ENCODE measurements at places on chromosomes 11 and 22. TPM values are rescaled to one million over a fixed set of nuclear protein-coding genes. Genes with fewer than 3 reads are reported as not detected.

C11orf16 gene
- total RNA-seq: not detected

MS4A4A gene
- 130 TPM for total RNA-seq

DNA sequence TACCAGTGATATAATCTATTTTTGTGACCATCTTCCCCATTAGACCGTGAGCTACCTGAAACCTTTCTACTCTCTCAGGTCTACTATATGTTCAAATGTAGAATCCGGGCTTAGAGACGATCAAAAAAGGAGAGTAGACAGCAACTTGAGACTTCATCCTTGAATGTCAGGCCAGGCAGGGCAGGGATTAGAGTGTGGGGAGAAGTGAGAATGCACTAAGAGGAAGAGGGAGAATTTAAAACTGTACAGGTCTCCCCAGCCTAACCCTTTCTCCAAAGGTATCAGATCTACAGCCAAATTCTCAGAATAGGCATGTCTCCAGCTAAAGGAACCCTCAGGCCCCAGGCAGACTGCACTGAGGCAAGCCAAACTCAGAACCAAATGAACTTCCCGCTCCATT, 935 bp downstream of the LAMTOR1 start:
- DNase-seq: no peak
- H3K4me1 ChIP-seq: peaks cover 59% of the 10 kb centered on the region
- peak overlapping the region; percentile 98 for H3K27ac ChIP-seq

DNA sequence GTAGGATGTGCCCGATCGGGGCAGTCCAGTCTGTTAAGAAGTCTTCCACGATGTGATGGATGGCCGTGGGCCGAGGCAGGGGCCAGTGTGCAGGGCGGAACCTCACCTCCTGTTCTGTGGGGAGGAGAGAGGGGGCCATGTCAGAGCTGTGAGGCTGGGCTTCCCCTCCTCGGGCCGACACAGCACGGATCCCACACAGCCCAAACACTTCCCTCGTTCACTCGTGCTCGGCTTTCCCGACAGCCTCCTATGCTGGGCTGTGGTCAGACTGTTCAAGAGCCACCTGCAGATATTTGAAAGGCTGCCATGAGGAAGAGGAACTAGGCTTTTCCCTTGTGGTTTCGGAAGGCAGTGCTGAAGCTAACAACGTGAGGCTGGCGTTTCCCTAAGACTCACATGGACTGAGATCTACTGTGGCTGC, 12.3 kb upstream of the TXN2 start:
- peak; percentile 84 for DNase-seq
- H3K36me3 ChIP-seq: peaks cover 5% of the 10 kb centered on the region
- H3K27ac ChIP-seq: peak overlapping the region; percentile 39
- peaks cover 7% of the 10 kb centered on the region for H3K4me1 ChIP-seq

GRCh38 chr11:69840371-69841169, 21.4 kb upstream of the FGF3 start:
- no peaks in the 10 kb centered on the region for H3K27me3 ChIP-seq
- H3K27ac ChIP-seq: no peak overlapping the region
- H3K4me1 ChIP-seq: no peaks in the 10 kb centered on the region
- H3K36me3 ChIP-seq: no peaks in the 10 kb centered on the region

GRCh38 chr11:114556135-114556534, 3.5 kb downstream of the NXPE1 start:
- H3K27me3 ChIP-seq: no peaks in the 10 kb centered on the region
- DNase-seq: no peak
- no peak overlapping the region for H3K4me3 ChIP-seq
- no peaks in the 10 kb centered on the region for H3K36me3 ChIP-seq
- H3K27ac ChIP-seq: peak overlapping the region; percentile 16
- no peaks in the 10 kb centered on the region for H3K4me1 ChIP-seq

- H3K27ac ChIP-seq: peak overlapping the region; percentile 14
- H3K27me3 ChIP-seq: no peaks in the 10 kb centered on the region
- peak overlapping the region; percentile 50 for H3K4me3 ChIP-seq
- DNase-seq: no peak
Measured at GRCh38 chr11:65556470-65557279, 1.5 kb downstream of the LTBP3 start.

GRCh38 chr11:124898711-124899110, 1.0 kb upstream of the ROBO4 start:
- peak; percentile 84 for DNase-seq
- no peaks in the 10 kb centered on the region for H3K27me3 ChIP-seq
- H3K27ac ChIP-seq: peak overlapping the region; percentile 86
- H3K4me3 ChIP-seq: no peak overlapping the region
- peaks cover 48% of the 10 kb centered on the region for H3K4me1 ChIP-seq

- no peak for DNase-seq
- no peaks in the 10 kb centered on the region for H3K27me3 ChIP-seq
- no peaks in the 10 kb centered on the region for H3K36me3 ChIP-seq
- no peak overlapping the region for H3K27ac ChIP-seq
- H3K4me3 ChIP-seq: no peak overlapping the region
Measured at GRCh38 chr11:20089367-20089766, 70.9 kb downstream of the DBX1 start.

- no peaks in the 10 kb centered on the region for H3K27me3 ChIP-seq
- DNase-seq: no peak
- H3K27ac ChIP-seq: no peak overlapping the region
- no peak overlapping the region for H3K4me3 ChIP-seq
- H3K36me3 ChIP-seq: no peaks in the 10 kb centered on the region
Measured at GRCh38 chr22:45664136-45664646, 7.4 kb upstream of the ATXN10 start.

DNA sequence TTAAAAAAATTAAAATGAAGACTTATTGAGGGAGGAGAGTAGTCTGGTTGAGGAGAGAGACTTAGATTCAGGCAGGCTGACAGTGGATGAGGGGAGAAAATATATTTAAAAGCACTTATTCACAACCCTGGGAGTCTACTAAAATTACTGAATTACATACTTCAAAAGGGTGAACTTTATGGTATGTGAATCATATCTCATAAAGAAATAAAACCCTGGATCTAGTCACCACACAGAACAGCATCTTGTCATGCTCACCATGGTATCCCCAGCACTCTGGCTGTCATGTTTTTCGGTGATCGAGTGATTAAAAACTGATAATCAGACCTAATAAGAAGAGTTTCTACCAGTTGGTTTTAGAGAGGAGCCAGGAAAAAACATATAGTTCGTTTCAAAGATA, 11.0 kb downstream of the TEAD1 start:
- DNase-seq: no peak
- no peak overlapping the region for H3K4me3 ChIP-seq
- peaks cover 22% of the 10 kb centered on the region for H3K4me1 ChIP-seq
- no peaks in the 10 kb centered on the region for H3K36me3 ChIP-seq

- H3K36me3 ChIP-seq: no peaks in the 10 kb centered on the region
- H3K27ac ChIP-seq: no peak overlapping the region
- H3K4me3 ChIP-seq: no peak overlapping the region
- no peaks in the 10 kb centered on the region for H3K27me3 ChIP-seq
Measured at GRCh38 chr22:33743756-33744155, 176.5 kb downstream of the LARGE1 start.

- H3K4me3 ChIP-seq: no peak overlapping the region
- no peaks in the 10 kb centered on the region for H3K4me1 ChIP-seq
- H3K27ac ChIP-seq: no peak overlapping the region
- no peak for DNase-seq
Measured at GRCh38 chr22:16964366-16964765, 43.7 kb downstream of the GAB4 start.

Measured in spleen (tissue), 13 donors.